Neuronal stem cell (in vitro differentiated cells): ENCODE measurements at places on chromosomes 5 and 9.

DNA sequence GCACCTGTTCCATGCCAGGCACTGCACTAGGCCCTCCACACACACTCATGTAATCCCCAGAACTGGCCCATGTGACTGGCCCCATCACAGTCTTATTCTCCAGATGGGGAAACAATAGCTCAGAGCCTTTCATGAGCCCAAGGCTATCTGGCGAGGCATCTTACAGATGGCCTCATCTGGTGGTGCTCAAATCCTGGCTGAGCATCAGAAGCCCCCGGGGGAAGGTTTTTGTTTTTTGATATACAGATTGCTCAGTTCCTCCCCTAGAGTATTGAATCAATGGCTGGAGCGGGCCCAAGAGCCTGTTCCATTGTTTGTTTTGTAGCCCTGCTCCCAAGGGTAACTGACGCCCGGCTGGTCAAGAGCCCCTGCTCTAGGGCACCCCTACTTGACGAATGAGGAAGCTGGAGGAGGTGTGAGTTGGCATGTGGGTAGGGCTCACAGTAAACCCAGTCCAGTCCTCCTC is 145.3 kb upstream of the RAPGEF1 start:
- no peak for DNase-seq

DNA sequence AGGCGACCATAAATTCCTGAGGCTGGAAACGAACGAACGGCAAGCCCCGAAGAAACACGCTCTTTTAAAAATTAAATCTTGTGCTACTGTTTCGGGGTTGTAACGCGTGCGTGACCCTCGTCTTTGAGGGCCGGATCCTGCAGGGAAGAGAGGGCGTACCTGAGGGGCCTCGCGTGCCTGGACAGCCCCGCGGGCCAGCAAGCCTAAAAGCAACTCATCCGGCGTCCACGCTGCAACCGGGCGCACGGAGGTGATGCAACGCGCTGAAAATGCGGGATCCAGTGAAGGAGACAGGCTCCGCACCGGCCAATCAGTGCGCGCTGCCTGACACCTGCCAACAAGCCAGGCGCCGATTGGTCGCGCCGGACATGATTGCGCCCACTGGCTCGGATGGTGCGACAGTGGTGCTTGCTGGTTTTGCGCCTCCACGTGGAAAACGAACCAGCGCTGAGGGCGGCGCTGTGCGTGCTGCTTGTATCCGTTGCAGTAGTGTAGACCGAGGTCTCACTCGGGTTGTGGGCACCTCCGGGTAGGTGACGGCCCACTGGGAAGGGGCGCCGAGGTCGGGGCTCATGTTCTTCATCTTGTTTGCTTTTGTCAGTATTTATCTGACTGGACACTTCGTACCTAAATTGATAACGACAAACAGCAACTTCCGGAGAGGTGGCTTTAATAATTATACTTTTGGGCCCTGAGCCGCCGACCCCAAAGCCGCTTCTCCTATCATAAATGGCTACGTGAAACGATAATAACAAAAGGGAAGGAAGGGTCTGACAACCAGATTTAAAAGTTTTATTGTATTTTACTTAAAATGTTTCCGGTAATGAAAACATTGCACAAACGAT is at the start of gene IARS1:
IARS1 (minus strand) TSS at position 246 of the 845 bp plus-strand sequence. CDS start 4,278 bp downstream, outside the sequence.
- peak; percentile 98 for DNase-seq

- DNase-seq = no peak
These were observed 815.7 kb downstream of the SEMA5A start for GRCh38 chr5:8730194-8730593.

- DNase-seq = no peak
These were observed 14.1 kb downstream of the SPATA9 start for GRCh38 chr5:95668728-95669127.

GRCh38 chr9:12680341-12680740 is 12.8 kb upstream of the TYRP1 start:
- no peak for DNase-seq

- no peak for DNase-seq
These were observed 5.3 kb downstream of the INVS start for GRCh38 chr9:100104314-100104713.

GRCh38 chr9:87874304-87874623 is 8.4 kb upstream of the SPATA31E1 start:
- DNase-seq = no peak

- DNase-seq = no peak
These were observed 45.3 kb upstream of the CDH9 start for GRCh38 chr5:27083449-27084415.

DNA sequence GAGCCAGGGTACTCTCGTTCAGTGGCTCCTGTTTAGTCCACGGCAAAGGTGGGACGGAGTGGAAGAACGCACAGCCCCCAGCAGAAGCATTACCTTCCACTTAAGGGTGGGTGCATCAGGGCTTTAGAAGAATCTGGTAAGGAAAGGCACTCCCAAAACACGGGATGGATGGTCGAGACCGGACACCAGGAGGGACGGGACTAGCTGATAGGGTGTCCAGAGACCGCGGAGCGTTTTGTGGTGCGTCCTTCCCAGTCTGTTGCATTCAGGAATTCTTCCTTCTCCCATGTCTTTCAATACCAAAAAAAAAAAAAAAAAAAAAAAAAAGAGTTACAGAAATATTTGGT is 545 bp upstream of the CTSV start:
- no peak for DNase-seq

DNA sequence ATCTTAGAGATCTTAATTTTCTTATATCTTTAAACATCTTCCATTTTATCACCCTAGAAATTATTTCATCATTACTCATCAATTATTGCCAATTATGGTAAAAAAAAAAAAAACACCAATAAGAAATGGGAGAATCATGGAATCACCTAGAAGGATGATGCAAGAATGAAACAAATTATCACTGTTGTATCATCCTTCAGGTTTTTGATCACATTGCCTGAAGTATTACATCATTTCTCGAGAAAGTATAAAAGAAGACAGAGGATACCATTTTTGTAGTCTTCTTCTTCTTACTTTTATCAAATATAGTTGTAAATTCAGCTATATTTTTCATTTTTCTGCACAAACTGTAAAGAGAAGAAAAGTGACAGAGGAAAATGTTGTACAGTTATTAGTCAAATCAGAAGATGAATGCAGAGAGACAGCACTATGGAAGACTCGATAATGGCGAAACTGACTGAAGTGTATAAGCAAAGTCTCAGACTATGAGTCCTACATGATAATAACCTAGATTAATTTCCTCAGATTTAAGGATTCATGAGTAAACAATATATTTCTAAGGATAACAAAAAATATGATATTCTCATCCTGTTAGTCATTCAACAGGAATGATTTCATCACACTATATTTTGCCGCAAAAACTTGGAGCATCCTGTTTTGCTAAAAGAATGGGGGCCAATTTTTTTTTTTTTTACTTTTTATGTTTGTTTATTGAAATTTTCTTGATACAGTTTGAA is 5.9 kb upstream of the STC2 start:
- DNase-seq = no peak
